ENCODE measurements at places on chromosomes 1 and 21.

DNA sequence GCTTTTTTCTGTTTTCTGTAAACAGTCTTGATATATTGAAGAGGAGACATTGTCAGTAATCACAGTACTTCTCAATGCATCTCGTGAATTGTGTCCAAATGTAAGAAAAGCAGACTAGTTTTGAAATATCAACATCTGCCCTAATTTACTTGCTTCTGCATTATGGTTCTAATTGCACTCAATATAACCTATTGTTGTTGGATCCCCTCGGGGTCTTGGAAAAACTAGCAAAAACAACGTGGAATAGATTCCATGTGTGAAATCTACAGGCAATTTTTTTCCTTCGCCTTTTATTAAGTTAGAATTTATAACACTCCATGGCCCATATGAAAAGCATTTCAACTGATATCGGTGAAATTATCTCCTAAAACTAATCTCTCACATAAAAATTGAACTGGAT is 236.5 kb downstream of the TTLL7 start:
- no peak for DNase-seq

DNA sequence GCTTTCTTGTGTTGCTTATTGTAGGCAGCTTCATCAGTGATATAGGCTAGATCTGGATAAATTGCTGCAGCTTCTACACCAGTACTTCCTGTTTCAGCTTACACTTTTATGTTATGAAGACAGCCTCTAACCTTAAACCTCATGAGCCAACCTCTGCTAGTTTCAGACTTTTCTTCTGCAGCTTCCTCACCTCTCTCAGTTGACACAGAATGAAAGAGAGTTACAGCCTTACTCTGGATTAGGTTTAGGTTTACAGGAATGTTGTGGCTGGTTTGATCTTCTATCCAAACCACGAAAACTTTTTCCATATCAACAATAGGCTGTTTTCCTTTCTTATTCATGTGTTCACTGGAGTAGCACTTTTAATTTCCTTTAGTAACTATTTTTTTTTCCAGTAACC is 76.9 kb upstream of the RNPC3 start:
- DNase-seq, result no peak

DNA sequence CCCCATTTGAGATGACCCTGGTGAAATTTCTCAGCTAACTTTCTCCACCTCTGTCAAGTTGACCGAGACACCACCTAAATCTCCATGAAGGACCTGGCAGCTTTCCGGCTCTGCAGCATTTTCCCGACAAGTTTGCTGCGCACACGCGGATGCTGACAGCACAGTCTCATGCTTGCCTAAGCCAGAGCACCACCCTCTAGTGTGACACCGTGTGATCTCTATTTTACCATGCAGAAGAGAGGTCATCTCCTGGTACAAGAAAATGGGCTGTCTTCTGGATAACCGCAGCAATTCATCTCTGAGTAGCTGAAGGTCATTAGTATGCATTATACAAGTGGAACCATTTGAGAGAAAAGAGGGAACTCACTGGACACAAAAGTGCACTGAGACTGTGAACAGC is 38.9 kb upstream of the H6PD start:
- DNase-seq, result no peak

- no peak for DNase-seq
Measured at GRCh38 chr1:196295766-196296165, 312.5 kb downstream of the KCNT2 start.

DNA sequence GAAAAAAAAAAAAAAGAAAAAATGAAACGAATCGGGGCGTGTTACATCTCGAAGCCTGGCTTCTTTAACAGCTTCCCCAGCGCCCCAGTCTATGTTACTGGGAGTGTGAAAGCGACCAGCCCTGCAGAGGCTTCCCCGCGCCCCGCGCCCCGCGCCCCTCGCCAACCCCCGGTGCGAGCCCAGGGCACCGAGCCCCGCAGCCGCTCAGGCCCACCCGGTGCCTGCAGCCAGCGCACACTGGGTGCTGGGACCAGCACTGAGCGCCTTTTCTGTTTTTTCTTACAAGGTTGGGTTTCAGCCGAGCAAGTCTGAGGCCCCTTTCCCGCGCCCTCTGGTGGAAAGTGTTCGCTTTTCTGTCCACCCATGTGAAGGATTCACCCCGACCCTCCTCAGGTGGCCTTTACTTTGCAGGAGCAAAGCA is 42.1 kb upstream of the ZNF496 start:
- DNase-seq, result no peak
